Neural crest cell (in vitro differentiated cells): ENCODE measurements at places on chromosomes 6 and 20.
A peak's percentile ranks its signal among the peaks of the same experiment; 100 is the strongest.

DNA sequence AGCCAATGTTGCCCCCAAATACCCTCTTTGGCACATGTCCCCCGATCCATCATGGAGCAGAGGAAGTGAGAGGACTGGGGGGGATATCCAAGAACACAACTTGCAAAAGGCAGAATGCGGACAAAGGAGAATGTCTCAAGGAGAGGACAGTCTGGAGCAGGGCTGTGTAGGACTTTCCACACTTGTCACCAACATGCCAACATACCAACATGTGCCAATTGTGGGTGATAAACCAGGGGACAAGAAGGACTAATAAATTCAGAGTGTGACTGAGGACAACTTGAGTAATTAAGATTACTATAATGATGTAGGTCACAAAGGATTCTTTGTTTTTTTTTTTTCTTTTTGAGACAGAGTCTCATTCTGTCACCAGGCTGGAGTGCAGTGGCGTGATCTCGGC is 8.8 kb downstream of the SLC26A8 start:
- DNase-seq = no peak

GRCh38 chr20:62691487-62691886 is 17.1 kb upstream of the NTSR1 start:
- no peak for DNase-seq

DNA sequence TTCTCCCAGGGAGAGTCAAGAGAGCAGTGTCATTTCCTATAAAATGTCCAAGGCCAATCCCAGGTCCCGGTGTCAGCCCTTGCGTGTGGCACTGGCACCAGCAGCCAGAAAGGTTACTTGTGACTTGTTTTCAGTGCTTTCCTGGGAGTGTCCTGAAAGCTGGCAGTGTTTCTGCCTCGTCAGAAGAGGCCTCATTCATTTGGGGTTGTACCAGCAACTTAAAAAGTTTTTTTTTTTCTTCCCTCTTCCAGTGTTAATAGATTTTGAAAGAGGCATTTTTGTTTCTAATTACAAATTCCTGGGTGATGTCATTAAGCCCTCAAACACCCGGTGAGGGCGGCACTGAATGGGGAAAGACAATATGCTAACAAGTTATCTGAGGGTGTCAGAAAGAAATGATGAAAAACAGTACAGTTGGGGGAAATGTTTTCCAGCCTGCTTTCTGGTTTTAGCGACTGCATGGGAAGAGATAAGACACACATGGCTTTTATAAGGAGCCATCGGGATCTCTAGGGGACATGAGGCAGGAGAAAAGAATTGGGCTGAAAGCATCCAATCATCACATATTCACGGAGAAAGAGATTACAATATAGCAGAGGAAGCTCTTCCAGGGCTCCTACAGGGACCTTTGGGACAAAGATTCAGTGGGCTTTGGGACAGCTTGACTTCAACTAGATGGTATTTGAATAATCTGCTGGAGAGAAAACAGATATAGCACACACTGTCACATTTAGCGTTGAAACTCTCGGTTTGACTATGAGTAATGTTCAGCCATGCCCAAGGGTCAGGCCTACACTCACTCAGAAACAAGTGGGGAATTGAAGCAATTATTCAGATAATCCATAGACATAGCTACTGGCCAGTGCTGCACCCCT is 153.0 kb downstream of the BCAS1 start:
- DNase-seq = no peak

- DNase-seq = no peak
Measured at GRCh38 chr20:39057143-39057542, 95.0 kb downstream of the DHX35 start.

DNA sequence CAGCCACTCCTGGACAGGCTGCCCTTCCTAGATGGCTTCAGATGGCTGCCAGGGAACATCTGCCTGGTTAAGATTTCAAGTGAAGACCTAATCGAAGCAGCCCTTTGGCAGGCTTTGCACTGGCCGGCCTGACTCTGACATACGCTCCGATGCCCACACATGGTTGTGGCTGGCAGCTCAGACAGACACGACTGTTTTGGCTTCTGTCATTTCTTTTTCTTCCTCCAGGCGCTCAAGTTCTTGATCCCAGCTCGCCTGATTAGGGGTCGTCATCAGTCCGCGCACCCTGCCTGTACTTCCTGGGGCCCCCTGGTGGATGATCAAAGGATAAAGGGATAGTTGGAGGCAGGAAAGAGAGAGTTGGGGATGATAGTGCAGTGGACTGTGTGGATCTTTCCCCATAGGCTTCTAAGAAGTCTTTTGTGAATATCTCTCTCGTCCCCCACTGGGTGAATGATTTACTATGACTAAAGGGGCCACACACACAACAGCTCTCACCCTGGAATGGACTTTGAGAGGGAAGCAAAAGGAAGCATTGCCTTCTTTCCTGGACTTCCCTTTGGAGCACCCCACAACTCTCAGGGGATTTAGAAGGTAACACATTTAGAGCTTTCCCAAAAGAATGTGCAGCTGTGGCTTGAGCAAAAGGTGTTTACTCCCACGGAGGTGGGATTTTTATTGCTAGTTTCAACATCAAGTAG is 21.4 kb upstream of the TRAM2 start:
- DNase-seq = peak; percentile 76

GRCh38 chr6:163459536-163459935 is 45.0 kb downstream of the QKI start:
- DNase-seq = no peak

DNA sequence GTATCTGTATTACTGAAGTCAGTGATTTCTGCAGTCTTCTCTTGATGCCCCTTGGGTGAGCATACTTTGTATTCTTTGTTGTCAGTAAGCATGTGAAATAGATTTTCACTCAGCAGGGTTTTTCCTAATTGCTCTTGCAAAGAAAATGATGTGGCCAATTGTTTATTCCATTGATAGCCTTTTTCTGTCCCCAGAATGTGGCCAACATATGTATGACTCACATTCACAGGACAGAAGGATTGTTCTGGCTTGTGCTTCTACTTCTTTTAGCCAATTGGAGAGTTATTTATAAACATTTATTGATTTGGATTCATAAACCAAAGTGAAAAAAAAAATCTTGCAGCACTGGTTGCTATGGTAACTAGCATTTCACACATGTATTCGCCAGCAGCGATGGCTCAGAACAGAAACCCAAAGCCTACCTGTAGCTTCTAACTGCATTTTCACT is 54.4 kb upstream of the RBM24 start:
- no peak for DNase-seq

DNA sequence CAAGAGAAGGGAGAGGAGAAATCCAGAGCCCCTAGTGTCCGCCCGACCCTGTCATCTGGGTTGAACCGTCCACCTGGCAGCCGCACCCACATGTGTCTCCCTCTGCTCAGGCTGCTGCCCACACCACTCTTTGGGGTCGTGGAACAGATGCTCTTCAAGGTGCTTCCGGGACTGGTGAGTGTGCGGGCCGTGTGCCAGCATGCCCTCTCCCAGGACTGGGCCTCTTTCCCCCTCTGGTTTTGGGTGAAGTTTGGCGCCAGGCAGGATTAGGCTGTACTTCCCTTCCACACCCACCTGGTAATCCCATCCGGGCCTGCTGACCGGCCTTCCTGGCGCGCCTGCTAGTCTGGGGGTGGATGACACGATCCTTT is 7.9 kb downstream of the BPIFB3 start:
- DNase-seq = no peak

DNA sequence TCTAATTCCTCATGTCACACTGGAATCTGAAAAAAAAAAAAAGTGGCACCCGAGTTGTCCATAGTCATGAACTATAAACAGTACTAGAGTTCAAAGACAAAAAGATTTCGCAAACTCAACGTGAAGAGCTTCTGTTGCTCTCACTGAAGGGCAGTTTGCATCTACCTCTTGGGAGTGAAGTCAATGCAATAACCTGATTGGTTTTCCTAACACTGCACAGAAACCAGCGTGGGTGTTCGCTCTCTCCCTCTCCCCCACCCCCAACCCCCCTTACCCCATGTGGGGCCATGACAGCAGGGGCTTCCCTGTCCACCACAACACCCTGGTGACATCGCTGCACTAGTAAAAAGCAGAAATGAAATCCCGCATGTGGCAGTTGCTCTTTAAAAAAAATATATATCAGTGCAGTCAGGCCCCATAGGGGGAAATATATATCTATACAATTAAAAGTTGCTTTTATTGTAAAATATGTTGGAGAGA is 66.9 kb downstream of the GMPR start:
- DNase-seq = no peak

DNA sequence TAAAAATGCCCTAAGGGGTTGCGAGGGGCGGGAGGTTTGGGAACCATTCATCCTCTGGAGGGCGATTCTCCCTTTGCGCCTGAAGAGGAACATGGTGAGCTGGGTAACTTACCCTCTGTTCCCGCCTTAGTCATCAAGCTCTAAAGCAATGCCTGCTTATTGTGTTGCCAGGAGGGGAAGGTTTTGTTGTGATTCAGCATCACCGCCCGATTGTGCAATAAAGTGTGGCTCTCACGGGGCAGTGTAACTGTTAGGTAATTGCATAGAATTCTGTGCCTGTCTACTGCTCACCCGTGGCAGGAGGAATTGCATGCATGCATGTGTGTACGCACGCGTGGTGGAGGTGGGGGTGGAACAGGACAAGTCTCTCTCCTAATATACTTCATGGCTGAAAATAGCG is 95.5 kb upstream of the AGPAT4 start:
- DNase-seq = no peak

DNA sequence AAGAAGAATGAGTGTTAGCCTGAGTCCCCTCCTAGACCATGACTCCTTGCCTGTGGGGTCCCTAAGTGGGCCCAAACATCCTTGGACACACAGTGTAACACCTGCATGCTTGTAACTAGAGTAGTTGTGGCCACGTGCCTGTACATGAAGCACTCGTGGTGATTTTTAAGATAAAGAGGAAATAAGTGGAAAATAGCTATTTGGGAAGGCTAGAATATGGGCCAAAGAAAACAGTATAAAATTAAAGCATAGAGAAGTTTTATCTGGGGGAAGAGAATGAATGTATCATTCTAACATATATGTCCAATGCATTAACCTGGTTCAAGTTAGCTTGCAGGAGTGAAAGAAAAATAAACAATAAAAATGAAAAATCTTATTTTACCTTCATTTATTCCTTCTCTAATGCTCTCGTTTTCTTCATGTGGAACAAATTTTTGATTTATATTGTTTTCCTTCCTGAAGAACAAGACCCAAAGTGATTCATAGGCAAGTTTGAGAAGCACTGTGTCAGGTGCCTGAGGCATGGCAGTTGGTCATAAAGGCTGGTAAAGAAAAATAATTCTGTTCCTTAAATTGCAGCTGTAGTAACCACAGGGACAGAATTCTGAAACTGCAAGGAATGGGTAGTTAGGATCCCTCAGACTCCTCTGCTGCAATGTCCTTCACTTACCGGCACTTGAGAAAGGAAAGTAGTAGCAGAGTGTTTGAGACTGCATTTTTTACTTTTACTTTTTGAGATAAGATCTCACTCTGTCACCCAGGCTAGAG is 8.5 kb upstream of the CST3 start:
- no peak for DNase-seq
